Forelimb muscle (tissue), 1 donor: ENCODE measurements at places on chromosomes 16 and 17. TPM values are rescaled to one million over a fixed set of nuclear protein-coding genes. Genes with fewer than 3 reads are reported as not detected.
A peak's percentile ranks its signal among the peaks of the same experiment; 100 is the strongest.

- no peak for DNase-seq
Measured at GRCh38 chr16:3754081-3754703, 36.9 kb upstream of the TRAP1 start.

MMP28 gene
- 3.6 TPM for polyA plus RNA-seq

DNA sequence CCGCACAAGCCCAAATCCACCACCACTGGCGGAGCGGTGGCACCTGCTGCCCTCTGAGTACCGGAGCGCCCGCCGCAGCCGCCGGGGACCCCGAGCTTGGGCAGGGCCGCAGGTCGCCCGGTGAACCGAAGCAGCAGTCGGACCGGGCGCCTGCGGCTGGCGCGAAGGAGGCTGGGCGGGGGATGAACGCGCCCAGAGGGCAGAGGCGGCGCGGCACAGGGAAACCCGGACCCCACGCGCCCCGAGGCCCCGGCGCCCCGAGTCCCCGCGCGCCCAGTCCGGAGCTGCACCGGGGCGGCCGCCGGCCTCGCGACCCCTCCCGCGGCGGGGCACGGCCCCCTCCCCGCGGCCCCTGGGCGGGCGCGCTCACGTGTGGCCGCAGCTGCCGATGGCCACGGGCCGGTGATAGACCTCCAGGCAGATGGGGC is 393 bp downstream of the RNF166 start:
- no peak for DNase-seq

MSLN gene
- 0.34 TPM for polyA plus RNA-seq

GRCh38 chr17:6796887-6797490 is 21.0 kb downstream of the FBXO39 start:
- no peak for DNase-seq

DNA sequence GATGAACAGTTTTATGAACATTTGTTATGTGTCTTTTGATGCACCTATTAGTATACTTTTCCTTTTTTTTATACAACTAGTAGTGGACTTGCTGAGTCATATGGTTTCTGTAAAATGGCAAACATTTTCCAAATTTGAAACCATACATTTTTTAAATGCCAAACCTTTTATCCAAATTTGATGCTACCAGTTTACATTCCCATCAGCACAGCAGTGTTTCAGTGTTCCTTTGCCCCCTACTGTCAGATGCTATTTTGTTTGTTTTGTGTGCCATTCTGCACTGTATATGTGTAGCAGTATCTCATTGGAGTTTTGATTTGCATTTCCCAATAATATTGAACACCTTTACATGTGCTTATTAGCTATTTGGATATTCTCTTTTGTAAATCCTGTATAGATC is 219.4 kb downstream of the TANC2 start:
- no peak for DNase-seq

DNA sequence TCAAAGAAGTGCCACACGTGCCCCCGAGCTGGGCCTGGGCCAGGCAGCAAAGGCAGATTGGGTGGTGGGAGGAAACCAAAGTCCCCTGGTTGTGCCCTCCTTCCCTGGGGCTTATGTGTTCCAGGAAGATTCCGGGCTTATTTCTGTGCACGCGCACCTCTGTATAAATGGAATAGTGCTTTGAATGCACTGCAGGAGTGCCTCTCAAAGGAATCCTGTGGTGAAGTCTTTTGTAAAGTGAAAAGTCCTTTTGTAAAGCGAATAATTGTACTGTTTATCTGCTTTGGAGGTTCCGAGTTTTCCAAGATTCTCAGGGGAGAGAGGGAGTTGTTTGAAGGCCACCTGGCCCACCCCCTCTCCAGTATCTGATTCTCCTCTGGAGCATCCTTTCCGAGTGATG is 26.8 kb downstream of the C17orf75 start:
- no peak for DNase-seq

GRCh38 chr17:65532101-65532890 is 29.2 kb downstream of the AXIN2 start:
- DNase-seq: no peak

DNA sequence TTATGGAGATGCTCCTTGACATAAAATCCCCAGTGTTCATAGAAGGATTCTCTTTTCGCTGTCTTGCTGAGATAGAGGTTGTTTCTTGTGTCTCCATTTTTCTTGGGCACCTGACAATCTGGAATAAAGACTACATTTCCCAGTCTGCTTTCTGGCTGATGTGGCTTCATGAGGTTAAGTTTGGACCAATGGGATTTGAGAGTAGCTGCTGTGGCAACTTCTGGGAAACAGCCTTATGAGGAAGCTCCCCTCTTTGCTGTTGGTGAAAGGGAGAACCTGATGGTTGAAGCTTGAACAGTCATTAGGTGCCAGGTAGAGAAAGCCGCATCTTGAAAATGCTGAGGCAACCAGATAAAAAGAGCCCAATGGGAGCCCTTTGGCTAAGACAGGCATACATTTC is 24.4 kb downstream of the HS3ST4 start:
- no peak for DNase-seq

GRCh38 chr16:23222929-23223328 is 40.4 kb downstream of the SCNN1G start:
- DNase-seq: no peak

GRCh38 chr17:6153375-6153774 is 83.2 kb downstream of the WSCD1 start:
- DNase-seq: no peak

- DNase-seq: no peak
Measured at GRCh38 chr17:1980665-1981250, 44.4 kb downstream of the RTN4RL1 start.

NEUROD2 gene
- polyA plus RNA-seq: 0.05 TPM

CYB561 gene
- 5.9 TPM for polyA plus RNA-seq

DNA sequence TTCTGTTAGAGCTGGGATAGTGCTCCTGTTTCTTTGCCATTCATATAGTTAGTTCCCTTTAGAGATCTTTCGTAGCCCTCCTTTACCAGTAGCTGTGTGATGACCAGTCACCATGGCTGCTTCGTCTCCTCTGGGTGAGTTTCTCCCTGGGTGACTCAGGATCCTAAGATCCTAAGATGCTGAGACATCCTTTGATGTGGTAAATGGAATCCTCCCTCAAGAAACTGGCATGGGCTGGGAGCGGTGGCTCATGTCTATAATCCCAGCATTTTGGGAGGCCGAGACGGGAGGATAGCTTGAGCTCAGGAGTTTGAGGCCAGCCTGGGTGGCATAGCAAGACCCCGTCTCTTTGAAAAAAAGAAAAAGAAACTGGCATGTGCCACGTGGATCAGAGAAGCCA is 5.9 kb downstream of the PHAF1 start:
- no peak for DNase-seq

DNA sequence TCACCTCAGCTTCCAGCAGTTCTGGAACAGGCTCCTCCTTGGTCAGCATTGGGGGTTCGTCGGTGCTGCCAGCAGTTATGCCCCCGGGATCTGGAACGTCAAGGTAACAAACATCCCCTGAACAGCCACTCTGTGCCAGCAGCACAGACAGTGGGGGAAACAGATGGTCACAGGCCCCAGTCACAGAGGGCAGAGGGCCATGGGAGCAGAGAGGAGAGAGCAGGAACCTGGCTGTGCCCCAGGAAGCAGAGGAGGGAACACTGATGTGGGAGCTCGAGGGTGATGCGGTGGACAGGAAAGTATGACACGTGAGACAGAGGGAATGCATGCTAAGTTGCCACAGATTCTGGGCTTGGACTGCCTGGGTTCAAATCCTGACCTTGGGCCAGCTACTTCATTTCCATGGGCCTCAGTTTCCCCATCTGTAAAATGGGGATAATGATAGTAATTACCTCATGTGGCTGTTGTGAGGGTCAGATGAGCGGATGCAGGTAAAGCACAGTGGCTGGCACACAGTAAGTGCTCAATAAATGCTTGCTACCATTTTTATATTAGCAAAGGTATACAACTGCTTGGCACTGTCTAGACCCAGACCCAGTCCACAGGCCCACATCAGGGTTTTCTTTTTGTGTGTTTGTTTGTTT is 4.9 kb downstream of the BCL7C start:
- no peak for DNase-seq

DNA sequence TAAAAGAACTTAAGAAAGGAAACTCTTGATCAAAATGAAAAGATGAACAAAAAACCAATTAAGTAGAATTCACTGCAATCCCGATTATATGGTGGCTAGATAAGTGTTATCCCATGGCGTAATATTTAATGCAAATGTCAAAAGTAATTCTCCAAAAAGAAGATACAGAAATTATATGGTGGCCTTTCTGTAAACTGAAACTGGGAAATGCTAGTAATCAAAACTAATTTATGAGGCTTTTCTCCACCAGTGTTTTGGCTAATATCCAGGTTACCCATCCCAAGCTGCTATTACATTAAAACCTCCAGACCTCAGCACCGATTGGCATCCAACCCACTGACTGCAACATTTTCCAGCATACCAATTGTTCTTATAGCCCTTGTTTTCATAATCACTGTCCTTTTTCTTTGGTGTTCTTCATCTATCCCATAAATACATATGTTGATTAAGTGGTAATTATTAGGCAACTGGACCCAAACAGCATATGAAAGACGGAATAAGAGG is 77.2 kb upstream of the TNRC6A start:
- DNase-seq: no peak

KCNH4 gene
- not detected for polyA plus RNA-seq

DNA sequence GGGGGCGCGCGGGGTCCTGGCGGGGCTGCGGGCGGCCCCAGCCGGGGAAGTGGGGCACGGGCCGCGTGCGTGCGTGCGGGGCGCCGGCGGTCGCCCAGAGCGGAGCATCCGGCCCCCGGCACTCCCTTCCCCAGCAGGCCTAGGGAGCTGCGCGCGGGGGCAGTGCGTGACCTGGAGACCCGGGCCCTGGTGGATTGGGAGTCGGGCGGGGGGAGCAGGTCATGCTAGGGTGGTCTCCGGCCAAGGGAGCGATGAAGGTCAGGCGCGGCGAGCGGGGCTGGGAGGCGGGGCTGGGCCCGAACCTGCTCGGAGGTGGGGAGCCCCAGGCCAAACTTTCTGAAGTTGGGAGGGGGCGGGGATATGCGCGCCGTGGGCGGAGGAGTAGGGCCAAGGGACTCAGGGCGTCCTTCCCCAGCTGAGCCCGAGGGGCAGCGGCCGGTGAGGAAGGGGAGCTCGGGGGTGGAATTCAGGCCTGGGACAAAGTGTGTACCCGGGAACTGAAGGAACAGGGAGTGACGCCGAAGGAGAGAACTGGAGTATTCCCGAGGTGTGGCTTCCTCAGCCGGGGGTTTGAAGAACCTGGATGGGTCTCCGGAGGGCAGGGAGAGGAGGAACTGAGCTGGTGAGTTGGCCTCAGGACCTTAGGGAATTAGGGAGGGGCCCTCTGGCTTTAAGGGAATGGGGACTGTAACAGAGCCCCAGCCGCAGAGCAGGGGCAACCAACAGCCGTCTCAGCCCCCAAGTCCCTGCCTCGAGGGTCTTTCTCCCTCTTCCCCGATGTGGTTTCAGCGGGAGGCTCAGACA is 589 bp downstream of the XYLT2 start:
- DNase-seq: no peak

- DNase-seq: no peak
Measured at GRCh38 chr16:89256651-89257254, 39.2 kb downstream of the ZNF778 start.

- no peak for DNase-seq
Measured at GRCh38 chr17:48719642-48720265, 2.6 kb downstream of the PRAC1 start.

DNA sequence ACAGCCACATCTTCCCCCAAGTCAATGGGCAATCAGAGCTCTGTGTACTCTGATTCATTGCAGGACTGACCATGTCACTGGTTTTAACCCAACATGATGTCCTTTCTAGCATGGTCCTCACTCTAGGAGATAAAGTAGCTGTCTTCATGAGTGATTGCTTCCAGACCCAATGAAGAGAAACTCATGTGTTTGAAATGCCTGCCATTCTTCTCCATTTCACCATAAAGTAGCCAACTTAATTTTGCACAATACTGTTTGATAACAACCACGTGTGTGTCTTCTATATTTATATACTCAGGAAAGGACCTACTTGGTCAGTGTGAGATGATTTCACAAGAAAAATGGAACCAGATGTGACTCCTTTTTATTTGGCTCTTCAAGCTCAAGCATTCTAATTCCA is 172.5 kb downstream of the AXIN2 start:
- no peak for DNase-seq

DNA sequence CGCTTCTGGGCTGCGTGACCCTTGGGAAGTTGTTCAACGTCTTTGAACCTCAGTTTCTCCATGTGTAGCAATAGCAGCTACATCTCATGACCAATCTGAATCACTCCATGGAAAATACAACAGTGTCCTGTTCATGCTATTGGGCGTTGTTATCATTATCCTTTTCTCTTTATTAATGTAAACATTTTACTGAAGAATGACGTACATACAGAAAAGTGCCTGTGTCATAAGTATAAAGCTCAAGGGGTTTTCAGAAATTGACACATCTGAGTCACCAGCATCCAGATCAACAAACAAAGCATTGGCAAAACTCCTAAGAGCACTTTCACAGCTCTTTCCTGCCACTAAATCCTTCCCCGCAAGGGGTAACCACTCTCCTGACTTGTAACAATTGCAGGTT is 438.4 kb downstream of the XYLT1 start:
- DNase-seq: no peak

- DNase-seq: no peak
Measured at GRCh38 chr17:77606146-77606864, 352.2 kb upstream of the TNRC6C start.

KRT26 gene
- polyA plus RNA-seq: not detected

- peak; percentile 36 for DNase-seq
Measured at GRCh38 chr17:64357191-64357981, 33.3 kb downstream of the PECAM1 start.

- no peak for DNase-seq
Measured at GRCh38 chr16:4777339-4778049, 10.5 kb upstream of the ZNF500 start.

DNA sequence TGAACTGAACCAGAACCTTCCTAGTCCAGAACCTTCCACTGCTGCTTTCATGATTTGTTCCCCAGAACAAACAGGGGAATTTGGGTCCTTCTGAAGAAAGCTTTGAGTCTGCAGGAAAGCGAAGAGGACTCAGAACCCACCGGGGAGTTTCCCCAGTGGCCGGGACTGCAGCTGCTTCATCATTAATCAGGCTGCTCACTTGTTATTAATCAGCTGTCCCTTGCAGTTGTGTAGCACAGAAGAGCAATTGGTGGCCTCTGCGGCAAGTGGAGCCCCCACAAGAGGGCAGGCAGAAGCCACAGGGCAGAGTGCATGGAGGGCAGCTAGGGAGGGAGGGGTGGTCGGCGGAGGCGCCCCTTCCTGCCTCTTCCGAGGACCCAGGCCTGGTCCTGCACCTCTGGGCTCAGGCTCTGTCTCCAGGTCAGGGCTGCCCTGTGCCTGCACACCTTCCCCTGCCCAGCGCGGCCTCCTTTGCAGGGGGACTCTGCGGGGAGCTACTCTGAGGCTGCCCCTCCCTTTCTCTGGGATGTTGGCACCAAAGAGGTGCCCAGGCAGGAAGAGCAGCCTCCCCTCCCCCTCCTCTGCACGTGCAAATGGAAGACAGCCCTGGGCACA is 6.9 kb downstream of the CCL17 start:
- no peak for DNase-seq

- no peak for DNase-seq
Measured at GRCh38 chr16:56559109-56559508, 5.8 kb upstream of the MT4 start.

- DNase-seq: no peak
Measured at GRCh38 chr17:66964930-66965800, 658 bp downstream of the CACNG4 start.
